ENCODE measurements at places on chromosomes 1 and 21.
A peak's percentile ranks its signal among the peaks of the same experiment; 100 is the strongest.

DNA sequence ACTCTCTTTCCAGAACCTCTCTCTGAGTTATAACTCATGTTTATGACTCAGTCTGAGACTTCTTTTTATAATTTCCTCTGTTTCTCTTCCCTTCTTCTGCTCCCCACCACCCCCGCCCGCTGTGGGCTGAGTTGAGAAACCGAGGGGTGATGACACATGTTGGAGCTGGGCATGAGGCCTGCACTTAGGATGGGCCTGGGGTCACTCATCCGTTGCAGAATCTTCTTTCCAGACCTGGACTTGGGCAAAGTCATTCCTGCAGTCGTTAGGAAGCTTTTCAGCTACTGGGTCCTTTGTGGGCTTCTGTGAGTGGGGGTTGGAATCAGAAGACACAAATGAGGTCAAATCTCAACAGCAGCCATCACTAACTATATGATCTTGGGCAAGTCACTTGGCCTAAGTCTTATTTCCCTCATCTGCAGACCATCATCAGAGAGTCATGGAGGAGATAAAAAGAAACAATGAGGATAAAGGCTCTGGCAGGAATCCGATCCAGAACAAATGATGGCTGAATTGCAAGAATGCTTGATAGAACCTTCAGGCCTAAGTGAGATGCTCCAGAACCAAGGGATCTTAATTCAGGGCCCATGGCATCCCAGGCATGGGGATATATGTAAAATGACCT is 53.4 kb downstream of the RPS6KA1 start:
- DNase-seq: peak; percentile 64

GRCh38 chr1:220748089-220748934 is at the start of gene MTARC2:
TSS of gene MTARC2 (plus strand) at chr1:220748322. CDS start at chr1:220748532, 210 bp downstream.
- DNase-seq: no peak

- no peak for DNase-seq
These were observed 782 bp upstream of the SDE2 start for GRCh38 chr1:225999912-226000337.

DNA sequence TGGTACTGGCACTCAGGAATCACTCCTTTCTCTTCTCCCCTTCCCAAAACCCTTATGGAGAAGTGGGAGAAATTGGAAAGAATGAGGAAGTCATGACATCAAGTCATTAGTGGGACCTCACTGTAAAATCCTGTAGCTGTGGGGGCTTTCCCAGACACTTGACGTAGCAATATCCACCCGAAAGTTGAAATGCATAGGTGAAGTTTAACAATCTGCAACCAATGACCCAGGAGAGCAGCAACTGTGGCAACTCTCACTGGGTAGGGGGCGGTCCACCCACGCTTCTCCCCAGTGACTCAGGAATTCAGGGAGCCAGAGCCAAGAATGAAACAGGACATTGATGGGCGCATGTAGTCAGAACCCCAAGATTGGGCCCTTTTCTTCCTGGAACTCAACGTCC is 27.0 kb downstream of the ABCA4 start:
- no peak for DNase-seq

GRCh38 chr1:94721240-94721639 is 98.9 kb upstream of the SLC44A3 start:
- no peak for DNase-seq

All from stimulated activated CD8-positive, alpha-beta memory T cell treated with anti-CD3 and anti-CD28 coated beads, Interleukin-7, amount 100 ng/mL, for 24 hours (primary cell).